ENCODE measurements at places on chromosomes 12 and 14.
A peak's percentile ranks its signal among the peaks of the same experiment; 100 is the strongest.

GRCh38 chr12:58196971-58197370 lies 255.6 kb downstream of the ATP23 start:
- no peak for DNase-seq

DNA sequence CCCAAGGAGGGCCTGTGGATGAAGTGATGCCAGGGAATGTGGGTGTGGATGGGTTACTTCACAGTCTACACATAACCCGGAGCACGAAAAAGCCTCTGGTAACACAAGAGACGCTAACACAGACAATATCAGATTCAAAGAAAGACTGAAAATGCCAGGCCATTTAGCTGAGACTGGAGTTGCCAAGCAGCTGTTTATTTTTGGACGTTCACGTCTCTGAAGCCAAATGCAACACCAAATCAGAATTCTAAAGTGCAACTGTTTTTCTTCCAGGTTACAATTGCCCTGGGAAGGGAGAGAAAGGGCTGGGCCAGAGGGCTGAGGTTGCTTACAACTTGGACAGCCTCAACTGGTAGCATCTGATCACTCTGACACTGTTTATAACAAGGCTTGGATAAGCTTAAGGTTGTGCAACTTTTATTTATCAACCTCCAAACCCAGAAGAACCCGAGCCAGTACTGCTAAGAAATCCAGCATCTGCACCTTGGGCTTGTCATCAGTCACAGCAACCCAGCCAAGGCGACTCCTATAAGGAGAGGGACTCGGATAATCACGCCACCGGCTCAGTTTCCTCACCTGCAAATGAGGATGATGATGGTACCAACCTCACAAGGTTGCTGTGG lies 24.8 kb downstream of the NUAK1 start:
- no peak for DNase-seq

DNA sequence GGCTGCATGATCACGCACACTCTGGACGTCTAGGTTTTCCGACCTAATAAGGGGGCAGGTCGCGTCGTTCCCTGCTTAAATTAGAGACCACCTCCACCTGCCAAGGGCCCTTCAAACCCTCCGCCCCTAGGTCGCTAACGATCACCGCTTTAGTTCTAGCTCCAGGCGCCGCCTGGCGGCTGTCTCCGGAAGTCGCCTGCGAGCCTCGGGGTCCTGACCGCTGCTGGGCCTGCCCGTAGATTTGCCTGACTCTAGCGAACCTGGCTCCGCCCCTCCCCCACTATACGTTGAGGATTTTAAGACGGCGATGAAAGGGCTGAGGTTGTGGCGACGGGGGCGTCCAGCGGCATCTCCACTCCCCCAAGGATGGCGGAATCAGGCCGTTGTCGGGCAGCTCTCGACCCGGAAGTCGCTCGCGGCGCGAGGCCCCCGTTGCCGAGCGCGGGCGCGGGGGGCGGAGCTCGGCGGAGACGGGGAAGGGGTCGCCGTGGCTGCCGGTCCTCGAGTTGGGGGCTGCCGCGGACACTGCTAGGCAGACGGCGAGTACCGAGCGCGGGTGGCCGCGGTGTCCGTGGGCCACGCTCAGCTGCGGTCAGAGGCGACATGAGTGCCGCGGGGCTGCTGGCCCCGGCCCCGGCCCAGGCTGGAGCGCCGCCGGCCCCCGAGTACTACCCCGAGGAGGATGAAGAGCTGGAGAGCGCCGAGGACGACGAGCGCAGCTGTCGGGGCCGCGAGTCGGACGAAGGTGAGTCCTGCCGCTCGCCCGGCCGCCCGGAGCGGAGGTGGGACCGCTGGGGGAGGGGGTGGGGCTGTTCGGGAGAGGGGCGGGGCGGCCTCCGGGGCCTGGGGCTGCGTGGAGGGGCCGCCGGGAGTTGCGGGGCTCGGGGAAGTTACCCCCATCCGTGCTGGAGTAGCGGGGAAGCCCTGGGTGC lies at the start of gene SUDS3:
Gene SUDS3, plus strand, starts transcription at position 467 of the 932 bp plus-strand sequence. Its CDS starts 137 bp downstream, at position 604.
- DNase-seq: peak; percentile 77

- no peak for DNase-seq
Measured at GRCh38 chr14:94685166-94685581, 73.0 kb downstream of the SERPINA3 start.

GRCh38 chr12:44387581-44387980 lies 488.5 kb downstream of the NELL2 start:
- DNase-seq: no peak

DNA sequence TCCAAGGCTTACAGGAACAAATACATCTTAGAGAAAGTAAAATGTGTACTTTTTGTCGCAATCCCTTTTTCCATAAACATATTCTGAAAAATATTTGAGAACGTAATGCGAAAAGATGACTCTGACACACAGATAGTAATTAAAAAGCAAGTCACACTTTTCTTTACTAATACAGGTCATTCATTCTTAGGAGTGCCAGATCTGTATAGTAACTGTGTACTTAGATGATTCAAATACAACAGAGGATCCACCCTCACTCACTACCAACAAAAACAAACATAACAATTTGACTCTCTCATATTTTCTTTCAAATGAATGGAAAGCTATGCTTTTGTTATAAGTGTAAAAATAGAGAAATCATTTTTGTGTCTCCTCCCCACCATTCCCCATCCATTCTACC lies 795.4 kb downstream of the SLC6A15 start:
- DNase-seq: no peak

GRCh38 chr14:92323011-92323915 lies at the start of gene SLC24A4:
SLC24A4 (plus strand) TSS chr14:92323165; CDS start chr14:92323831, 666 bp downstream.
- DNase-seq: no peak

DNA sequence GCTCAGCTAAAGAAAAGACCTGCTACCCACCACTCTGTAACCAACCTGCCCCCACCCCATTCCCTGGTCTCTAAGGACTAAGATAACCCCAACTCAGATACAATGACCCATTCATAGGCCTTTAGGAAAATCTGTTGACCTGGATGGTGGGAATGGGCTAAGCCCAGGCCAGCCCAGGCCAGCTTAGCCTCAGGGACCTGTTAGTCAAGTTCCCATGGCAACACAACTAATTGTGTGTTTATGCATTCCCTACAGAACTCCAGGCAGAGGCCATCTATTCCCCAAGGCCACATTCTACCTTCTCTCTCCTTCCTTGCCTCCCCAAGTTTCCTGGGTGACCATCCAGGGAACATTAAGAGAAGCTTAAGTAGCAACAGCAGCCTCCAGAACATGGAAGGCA lies 16.1 kb upstream of the KRT8 start:
- DNase-seq: no peak

DNA sequence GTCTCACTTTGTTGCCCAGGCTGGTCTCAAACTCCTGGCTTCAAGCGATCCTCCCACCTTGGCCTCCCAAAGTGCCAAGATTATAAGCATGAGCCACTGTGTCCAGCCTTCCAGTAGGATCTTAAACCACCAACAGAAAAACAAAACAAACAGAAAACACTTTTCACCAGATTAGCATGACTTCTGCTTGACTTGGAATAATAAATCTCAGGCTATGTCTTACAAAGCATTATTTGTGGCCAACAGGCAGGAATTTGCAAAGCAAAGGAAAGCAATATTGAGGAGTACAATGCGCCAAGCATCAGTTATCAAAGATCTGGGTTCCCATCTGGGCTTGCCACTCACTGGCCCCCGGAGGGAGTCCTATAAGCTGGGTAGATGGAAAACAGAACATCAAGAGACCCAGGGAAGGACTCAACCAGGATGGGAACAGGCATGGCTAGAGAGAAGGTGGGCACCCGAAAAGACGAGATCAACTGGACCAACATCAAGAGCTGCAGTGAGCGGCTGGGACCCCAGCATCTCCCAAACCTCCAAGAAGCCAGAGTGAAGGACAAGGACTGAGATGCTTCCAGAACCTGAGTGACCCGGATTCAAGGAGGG lies 101.2 kb downstream of the TMEM30B start:
- no peak for DNase-seq

DNA sequence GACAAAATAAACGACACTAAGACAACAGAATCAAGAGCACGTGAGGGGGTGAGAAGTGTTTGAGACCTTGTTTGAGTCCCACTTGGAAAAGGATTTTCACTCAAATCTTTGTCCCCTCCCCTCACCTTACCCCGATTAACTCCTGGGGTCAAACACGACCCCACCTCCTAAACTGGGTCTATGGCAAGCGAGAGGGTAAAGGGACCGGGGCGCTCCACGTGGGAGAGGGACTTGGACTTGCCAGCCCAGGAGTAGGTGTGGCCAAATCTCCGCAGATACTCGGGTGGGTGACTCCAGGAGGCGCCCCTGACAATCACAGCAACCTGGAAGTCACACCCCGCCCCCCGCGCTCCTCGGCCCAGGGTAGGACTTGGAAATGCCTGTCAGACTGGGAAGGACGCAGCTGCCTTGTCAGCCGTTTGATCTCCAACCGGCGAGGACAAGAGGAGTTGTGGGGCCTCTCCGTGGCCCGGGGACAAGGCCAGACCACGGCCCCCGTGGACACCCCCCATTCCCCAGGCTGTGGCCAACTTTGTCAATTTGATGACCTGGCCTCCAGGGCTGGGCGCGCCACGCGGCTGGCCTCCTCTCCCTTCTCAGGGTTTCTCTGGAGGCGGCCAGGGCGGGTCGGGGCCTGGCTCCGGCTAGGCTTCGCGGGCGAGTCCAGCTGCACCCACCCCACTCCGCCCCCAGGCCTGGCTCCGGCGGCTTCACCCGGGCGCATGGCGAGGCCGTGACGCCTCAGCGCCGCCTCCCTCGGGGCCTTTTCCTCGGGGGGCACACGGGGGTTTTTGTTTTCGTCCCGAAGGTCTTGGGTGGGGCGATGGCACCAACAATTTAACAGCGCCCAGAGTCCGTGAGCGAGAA lies 1.1 kb upstream of the BCL11B start:
- no peak for DNase-seq

GRCh38 chr12:62731055-62731820 lies 203.7 kb downstream of the PPM1H start:
- no peak for DNase-seq

DNA sequence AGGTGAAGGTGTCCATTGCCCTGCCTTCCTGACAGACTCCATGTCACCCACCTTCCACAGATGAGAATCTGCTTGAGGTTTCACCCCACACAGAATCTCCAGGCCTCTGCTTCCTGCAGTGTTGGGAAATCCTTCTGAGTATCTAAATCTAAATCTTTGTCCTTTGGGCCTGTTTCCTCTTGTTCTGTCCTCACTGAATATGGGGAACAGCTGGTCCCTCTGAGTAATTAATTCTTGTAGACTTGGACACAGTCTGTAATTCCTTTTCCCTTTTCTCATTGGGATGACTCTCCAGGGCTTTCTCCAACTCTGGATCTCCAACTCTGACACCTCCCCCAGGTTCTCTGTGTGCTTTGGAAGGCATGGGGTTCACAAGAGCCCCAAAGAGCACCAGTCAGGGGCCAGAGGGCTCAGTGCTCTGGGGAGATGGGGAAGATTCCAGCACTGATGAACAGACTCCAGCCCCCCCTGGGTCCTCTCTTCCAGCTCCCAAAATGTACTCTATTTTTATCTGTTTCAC lies 2.3 kb upstream of the ACVRL1 start:
- no peak for DNase-seq

DNA sequence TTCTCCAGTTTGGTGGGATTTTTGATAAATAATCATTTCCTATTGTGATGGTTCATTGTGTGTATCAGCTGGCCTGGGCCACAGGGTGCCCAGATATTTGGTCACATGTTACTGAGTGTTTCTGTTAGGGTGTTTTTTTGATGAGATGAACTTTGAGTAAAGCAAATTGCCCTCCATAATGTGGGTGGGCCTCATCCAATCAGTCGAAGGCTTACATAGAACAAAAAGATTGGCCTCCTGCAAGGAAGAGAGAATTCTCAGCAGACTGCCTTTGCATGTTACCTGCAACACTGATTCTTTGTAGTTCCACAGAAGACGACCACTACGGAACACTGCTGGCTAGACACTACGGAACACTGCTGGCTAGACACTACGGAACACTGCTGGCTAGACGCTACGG lies 441.6 kb downstream of the GLT1D1 start:
- DNase-seq: no peak

- DNase-seq: no peak
Measured at GRCh38 chr12:31589598-31589903, 1.4 kb downstream of the DENND5B start.

GRCh38 chr12:25728056-25728595 lies 175.0 kb upstream of the LMNTD1 start:
- no peak for DNase-seq

GRCh38 chr12:49428793-49429192 lies 61.5 kb downstream of the SPATS2 start:
- DNase-seq: peak; percentile 3
